ENCODE measurements at places on chromosomes 4 and X. TPM values are rescaled to one million over a fixed set of nuclear protein-coding genes. Genes with fewer than 3 reads are reported as not detected.

GRCh38 chrX:101410461-101410860 is 2.4 kb downstream of the HNRNPH2 start:
- no peak for DNase-seq

DNA sequence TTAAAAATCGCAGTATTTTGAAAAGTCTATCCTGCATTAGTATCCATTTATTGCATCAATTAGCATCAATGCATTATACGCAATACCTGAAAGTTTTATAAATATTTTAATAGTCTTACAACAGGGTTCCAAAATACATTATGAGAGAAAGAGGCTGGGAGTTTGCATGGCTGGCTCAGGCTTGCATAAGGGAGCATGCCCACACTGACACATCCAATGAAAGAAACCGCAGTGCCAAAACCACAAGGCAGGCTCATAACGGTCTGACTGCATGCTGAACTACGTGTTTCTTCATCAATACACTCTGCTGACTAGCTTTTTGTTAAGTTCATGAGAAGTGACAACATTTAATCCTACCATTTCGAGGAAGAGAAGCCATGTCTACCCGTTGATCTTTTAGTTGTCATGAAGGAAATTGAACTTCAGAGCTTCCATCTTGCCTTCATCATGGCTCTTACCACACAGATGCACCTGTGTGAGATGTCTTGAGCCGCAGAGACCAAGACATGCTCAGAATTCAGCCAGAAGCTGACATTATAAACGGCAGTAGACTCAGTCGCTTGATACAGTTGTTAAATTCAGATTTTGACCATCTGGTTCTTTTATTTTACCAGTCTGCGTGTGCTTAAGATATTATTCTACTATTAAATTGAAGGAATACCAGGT is 168.8 kb upstream of the FRG1 start:
- no peak for DNase-seq

DNA sequence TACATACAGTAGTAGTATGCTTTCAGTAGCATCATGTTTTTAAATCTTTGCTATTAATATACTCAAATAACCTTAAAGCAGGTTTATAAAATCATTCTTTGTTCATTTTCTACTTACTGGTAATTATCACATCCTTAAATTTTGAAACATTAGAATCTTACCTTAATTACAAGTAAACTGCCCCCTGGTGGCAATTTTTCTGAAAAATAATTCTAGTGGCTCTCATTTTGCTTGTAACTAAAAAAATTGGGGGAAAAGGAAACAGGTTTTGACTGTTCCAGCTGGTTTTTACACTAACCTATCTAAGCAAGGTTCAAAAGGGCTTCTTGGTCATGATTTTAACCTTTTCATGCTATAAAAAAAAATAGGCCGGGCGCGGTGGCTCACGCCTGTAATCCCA is 18.5 kb upstream of the DCAF4L1 start:
- DNase-seq = no peak

The DUSP21 gene
- total RNA-seq = not detected

The ADGRA3 gene
- total RNA-seq = 9.2 TPM

The TBC1D19 gene
- 24.4 TPM for total RNA-seq
